ENCODE measurements at places on chromosomes 5 and 9.

DNA sequence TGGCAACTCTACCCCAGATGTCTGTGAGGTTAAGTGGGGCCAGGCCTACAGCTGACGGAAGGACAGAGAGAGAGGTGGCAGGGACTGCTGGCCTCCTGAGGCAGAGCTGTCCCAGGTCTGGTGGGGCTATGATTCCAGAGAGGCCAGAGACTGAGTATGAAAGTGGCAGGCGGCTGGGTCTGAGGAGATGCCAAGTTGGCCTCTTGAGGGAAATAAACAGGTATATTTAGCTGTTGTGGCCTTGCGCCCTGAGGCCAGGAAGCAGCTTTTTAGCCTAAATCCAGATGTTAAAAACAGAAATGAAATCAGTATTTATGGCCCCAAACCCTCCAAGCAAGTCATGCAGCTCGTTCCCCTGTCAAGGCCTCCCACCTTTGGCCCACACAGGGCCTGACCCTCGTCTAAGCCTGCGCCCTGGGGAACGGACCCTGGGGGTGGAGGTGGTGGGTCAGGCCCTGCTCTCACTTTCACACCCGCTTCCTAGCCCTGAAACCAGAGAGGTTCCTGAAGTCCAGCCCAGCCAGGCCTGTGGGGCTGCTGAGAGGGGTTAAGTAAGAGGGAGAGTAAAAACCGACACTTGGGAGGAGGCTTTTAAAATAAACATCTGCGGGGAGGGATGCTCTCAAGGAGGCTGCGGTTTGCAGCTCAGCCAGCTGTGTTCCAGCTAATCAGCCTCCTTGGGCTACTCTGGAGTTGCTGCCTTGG lies 18.7 kb downstream of the PCDHGC5 start:
- DNase-seq: no peak

DNA sequence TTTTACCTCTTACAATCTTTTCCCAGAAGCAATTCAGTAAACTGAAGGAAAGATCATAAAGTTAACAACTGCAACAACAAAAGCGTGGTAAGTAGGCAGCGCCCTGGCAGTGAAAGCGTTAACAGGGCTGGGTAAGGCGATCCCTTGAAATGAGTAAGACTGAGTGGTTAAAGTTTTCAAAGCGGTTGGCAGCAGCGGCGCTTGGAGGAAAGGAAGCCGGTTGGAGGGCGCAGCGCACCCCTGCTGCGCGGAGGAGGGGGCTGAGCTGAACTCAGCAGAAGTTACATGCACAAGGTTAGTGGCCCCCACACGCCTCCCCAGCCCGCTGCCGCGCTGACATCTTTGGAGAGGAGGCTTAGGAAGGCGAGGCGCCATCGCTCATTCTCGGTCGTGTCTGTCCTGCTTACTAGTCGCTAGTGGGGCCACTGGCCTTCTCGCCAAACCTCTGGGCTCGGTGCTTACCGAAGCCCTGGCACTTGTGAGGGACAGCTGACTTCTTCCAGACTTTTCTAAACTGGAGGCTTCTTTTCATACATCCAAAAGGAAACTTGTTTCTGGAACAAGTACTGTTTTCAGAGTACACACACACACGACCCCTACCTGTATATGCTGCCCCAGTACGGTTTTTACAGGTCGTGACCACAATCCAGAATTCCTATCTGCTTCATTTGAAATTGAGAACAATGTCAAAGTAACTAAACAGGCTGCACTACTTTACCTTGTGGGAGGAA lies at the start of gene SH3RF2:
SH3RF2 (plus strand) TSS at position 178 of the 731 bp plus-strand sequence. CDS start 1,351 bp downstream, outside the sequence.
- DNase-seq: peak; percentile 13

- DNase-seq: peak; percentile 64
Observed at GRCh38 chr5:150774145-150774544, 4.4 kb upstream of the SMIM3 start.

DNA sequence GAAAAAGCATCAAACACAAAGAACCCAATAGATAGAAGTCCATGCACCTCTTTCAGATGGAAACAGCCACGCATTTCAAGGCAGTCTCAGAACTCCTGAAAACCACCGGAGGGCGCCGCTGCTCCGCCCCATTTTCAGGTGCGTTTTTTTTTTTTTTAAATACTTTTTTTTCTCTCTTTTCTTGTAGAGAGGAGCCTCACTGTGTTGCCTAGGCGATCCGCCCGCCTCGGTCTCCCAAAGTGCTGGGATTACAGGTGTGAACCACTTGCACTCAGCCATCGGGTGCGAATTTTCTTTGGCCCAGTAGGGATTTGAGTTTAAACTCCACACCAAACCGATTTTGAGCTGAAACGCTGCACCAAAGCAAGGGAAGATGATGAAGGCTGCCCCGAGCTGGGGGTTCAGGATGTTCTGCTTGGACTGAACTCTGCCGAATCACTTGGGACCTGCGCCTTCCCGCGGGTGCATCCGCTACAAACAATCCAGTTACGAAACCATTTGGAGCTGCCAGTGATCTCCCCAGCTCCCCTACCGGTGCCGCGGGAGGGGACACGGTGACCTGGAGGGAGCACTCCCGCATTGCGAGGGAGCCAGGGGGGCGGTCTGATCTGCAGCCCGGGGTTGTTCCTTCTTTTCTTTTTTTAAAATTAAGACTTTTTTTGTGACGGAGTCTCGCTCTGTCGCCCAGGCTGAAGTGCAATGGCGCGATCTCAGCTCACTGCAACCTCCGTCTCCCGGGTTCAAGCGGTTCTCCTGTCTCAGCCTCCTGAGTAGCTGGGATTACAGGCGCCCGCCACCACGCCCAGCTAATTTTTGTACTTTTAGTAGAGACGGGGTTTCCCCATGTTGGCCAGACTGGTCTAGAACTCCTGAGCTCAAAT lies 1.4 kb downstream of the PTGR1 start:
- DNase-seq: peak; percentile 72

GRCh38 chr5:15695215-15695731 lies 195.3 kb downstream of the FBXL7 start:
- no peak for DNase-seq

GRCh38 chr5:123868881-123869280 lies 356.9 kb downstream of the CSNK1G3 start:
- no peak for DNase-seq

DNA sequence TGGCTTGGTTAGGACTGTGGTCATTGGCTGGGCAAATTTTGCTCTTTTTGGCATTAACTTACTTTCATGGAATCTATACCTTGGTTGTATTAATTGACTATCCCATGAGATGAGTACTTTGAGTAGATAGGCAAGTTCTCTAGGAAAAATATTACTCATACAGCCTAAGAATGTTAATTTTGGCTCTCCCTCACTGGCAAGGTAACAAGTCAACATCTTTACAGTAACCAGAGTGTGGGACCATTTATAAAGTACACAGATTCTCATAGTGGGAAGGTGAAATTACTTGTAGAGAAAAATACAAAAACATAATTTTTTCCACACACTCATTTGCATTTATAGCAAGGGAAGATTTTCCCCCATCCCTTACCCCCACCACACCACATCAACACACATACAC lies 154.6 kb upstream of the ZNF608 start:
- no peak for DNase-seq

All from hematopoietic multipotent progenitor cell treated with erythropoietin and hydrocortisone succinate and interleukin-3 and kit ligand, for 8 days (in vitro differentiated cells).